ENCODE measurements at places on chromosomes 7 and 10.

DNA sequence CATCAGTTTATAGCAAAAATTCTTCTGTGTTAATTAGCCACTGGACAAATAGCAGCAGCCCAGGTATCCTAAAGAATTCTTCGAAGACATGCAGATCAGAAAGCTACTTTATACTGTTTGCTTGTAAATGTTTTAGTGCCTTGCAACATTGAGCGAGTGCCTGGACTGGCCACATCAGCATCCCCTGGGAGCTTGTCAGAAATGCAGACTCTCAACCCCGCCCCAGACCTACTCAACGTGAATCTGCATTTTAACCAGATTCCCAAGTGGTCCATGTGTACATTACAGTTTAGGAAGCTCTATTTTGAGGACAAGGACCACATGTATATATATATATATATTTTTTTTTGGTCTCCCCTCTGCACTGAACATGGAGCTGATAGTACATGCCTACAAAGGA lies 18.5 kb upstream of the PLEKHS1 start:
- DNase-seq = no peak

DNA sequence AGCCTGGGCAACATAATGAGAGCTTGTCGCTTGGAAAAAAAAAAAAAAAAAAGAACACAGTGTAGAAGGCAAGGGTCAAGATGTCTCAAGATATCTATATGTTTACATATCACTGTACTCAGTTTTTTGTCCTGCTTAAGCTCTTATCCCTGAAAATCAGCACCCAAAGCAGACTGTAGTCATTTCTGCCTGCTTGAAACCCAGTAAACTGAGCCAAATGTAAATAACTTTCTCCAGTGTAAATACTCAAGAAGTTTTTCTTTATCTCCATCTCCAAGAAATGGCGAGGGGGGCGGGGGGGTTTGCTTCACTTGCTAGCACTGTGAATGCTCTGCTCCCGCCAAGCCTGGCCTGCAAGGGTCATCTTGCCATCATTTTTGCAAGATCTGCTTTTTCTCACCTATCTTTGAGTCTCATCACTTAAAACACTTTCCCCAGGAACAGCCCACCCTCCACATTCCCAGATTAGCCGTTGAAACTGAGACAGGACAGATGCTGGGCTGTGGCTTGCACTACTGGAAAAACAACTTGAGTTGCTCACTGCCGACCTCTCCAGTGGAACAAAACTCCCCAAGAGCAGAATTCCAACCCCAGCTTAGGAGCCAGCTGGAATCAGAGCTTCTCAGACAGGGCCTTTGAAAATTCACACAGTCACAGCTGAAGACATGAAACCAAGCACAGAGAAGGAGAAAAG lies 54.6 kb downstream of the AFAP1L2 start:
- no peak for DNase-seq

- DNase-seq = no peak
Observed at GRCh38 chr10:10873915-10874314, 143.8 kb upstream of the CELF2 start.

DNA sequence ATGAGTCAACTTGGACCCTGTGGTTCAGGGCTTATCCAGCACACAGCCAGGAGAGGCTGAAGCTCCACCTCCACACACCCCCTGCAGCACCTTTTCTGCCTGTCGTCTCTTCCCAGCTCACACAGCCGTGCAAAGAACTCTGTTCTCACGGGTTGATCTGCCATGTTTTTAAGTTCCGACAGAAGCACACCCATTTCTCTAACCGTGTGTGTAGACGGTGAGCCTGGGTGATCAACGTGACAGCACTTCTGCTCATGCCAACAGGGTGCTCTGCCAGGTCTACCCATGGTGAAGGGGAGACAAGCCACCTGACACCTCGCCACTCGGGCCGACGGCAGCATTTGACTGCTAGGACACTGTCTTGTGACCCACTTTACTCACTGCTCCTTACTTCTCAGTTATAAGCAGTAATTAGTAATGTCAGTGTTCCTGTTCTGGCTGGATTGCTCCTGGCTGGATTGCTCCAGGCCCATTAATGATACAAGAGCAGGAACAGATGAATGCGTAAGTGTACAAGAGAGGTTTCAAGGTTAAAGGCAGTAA lies 90.5 kb downstream of the RNF216 start:
- no peak for DNase-seq

DNA sequence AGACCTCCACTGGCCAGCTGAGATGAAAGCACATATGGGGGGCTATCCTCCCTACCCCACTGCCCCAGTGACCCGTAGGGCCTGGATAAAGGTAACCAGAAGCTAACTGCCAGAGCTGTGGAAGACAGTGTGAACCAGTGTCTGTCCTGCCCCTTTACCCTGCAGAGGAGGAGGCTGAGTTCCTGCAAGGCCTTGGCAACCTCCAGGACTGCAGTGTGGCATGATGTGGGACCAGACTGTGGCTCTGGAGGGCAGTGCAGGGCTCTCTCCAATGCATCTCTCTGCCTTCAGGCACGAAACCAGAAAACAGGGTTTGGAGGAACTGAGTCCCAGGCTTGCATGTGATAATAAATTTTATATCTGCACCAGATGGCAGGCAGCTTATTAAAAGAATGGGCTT lies 93.1 kb downstream of the EPC1 start:
- no peak for DNase-seq

- peak; percentile 61 for DNase-seq
Observed at GRCh38 chr10:73218431-73219191, 28.4 kb downstream of the DNAJC9 start.

GRCh38 chr7:66627151-66627681 lies 1.5 kb upstream of the KCTD7 start:
- no peak for DNase-seq

- no peak for DNase-seq
Observed at GRCh38 chr7:4307316-4308204, 374.5 kb upstream of the FOXK1 start.

GRCh38 chr10:76415554-76415953 lies 984.1 kb downstream of the LRMDA start:
- DNase-seq = no peak

Data from hematopoietic multipotent progenitor cell treated with erythropoietin and hydrocortisone succinate and interleukin-3 and kit ligand, for 8 days (in vitro differentiated cells).